ENCODE measurements at places on chromosomes 16 and 17.

GRCh38 chr16:25010542-25010941, 4.6 kb downstream of the ARHGAP17 start:
- DNase-seq, result no peak

- DNase-seq, result no peak
Observed at GRCh38 chr17:42843358-42843934, 934 bp upstream of the AOC2 start.

- DNase-seq, result no peak
Observed at GRCh38 chr17:6444571-6445335, 498 bp downstream of the PIMREG start.

- no peak for DNase-seq
Observed at GRCh38 chr17:57849163-57849873, 526 bp downstream of the MRPS23 start.

DNA sequence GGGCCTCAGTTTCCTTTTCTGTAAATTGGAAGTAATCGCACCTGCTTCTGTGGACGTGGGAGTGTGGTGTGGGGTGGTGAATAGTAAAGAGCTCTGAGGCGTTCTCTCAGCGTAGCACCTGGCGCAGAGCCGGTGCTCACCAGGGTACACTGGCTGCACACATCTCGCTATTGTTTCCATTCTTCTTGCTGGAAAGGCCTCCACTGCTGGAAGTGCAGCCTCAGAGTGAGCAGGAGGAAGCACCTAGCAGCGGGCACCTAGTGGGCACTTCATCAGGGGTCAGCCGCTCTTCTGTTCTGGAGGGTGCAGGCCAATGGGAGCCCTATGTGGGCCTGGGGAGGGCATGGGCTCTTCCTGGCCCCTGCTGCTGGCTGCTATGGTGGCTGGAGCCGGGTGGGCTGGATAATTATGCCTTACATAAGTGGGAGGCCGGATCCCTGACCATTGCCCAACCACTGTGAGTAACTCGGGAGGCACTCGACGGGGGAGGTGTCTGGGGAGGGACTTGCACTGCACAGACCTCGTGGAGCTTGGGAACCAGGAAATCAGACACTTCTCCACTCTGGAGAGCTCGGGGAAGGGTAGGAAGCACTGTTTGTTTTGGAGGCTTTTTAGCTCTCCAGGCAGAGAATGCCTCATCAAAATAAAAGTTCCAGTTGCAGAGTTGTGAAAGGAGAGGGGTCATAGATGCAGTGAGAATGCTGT, 1.7 kb downstream of the MAP2K3 start:
- DNase-seq, result no peak

DNA sequence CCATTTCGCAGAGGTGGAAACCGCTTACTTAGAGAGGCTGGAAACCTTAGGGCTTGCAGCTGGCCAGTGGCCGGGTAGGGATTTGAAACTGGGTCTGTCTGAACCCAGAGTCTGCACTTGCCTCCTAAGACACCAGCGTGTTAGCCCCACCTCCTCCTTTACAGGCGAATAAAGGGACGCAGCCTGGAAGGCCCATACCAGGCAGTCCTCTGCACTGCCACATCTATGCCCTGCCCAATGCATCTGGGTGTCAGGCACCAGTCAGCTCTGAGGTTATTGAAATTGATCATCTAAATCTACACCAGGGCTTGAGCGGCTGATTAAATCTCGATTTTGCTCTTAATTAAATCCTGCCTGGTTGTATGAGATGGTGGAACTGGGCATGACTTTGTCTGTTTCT, 19.9 kb upstream of the NAGS start:
- no peak for DNase-seq

DNA sequence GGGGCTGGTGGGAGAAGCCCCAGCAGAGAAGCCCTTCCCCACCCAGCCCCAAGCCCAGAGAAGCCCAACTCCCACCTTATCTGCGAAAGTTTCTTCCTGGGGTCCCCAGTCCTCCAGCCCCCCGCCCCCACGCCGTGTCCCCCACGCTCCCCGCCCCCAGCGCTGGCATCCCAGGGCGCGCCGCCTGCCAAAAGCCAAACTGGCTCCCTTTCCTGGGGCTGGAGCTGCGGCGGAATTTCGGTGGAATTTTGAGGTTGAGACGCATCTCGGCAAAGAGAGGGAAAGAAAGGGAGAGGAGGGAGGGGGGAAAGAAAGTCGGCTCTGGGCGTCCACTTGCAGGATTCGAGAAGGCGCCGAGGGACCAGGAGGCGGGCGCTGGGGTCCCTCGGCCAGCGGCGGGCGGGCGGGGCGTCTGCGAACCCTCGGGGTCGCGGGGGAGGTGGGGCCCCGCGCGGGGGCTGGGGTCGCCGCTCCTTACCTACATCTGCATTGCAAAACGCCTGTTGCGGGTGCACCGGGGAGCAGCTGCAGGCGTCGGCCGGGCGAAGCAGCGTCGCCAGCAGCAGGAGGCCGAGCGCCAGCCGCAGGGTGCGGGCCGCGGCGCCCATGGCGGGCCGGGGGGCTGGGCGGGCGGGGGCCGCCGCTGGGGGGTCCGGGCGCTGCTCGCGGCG, 571 bp downstream of the TIMP2 start:
- DNase-seq, result peak; percentile 33

DNA sequence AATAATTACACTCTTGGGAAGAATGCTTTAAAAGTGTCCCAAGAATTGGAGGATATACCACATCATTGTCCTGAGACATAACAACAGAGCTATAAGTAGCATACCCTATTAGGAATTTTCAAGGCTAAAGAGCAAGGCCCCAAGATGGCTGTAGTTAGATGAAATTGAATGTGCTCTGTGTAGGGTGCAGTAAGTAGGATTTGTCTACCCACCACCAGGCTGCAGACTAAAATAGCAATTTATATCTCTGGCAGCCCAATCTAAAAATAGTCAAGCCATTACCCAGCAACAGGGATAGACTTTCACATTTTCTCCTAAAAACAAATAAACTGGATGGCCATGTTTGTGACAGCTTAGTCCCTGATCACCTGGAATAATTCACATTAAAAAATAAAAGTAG, 5.6 kb downstream of the MMD start:
- no peak for DNase-seq

DNA sequence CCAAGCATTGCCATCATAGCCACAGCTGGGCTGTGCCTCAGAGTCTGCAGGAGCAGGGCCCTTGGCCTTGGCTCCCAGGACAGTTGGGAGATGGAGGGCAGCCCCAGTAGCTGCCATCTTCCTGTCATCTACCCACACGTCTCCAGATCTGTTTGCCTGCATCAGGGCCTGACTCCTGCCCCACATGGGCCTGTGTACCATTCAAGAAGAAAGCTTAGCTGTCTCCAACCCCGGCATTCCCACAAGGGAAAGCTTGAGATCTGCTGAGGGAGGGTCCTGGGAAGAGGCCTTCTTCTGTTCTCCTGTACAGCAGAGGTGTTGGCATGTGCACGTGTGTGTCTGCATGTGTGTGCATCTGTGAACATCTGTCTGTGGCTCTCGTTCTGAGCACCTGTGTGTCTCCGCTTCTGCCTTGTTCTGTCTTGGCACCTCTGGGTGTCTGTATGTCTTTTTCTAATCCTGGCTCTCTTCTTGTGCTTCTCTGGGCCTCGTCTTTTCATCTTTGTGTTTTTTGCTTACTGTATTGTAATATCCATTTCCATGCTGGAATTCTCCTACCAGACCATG, 122.2 kb downstream of the MRM1 start:
- no peak for DNase-seq

GRCh38 chr17:40951011-40951622, 13.7 kb upstream of the KRT23 start:
- no peak for DNase-seq

GRCh38 chr16:50311134-50311528, 44.8 kb downstream of the ADCY7 start:
- no peak for DNase-seq

DNA sequence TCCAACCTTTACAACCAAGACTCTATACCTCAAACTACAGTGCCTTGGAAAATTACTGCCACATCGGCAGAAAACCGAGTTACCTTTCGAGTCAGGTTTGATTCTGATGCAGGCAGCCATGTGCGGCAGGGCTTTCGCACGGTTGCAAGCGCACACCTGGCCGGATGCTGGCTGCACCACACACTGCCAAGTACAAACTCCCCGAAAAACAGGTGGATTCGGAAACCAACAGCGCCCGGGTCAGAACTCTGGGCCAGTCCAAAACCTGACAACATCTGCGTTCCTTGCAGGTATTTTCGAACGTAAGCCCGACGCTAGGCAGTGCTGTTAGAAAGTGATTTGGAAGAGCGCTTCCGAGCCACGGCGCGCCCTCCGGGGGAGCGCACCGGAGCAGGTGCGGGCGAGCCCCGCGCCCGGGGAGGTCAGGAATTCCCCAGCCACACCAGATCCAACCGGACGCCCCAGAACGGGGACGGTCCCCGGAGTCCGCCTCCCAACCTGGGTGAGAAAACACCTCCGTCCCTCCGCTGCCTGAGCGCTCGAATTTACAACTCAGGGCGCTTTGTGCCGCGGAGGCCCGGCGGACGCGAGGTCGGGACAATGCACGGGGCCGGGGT, 1.2 kb downstream of the USP7 start:
- no peak for DNase-seq

GRCh38 chr16:67128417-67128816, 18.7 kb downstream of the PHAF1 start:
- no peak for DNase-seq

- DNase-seq, result no peak
Observed at GRCh38 chr16:73215678-73216377, 167.9 kb upstream of the ZFHX3 start.

DNA sequence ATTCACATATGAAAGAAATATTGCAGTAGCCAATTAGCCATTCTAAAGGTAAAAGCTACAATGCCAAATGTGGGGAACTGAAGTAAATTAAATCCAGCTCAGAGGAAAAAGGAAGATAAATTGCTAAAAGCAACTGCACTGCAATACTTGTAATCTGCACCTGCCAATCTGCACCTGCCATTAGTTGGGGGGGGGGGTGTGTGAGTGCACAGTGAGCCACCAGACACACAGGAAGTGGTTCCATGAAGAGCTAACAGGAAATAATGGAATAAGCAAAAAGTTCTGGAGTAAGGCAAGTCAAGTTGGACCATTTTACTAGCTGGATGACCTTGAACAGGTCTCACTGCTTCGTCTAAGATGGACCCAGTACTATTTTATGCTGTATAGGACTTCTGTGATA, 191.8 kb downstream of the PARN start:
- DNase-seq, result no peak

- DNase-seq, result no peak
Observed at GRCh38 chr16:77172951-77173350, 18.0 kb upstream of the MON1B start.

DNA sequence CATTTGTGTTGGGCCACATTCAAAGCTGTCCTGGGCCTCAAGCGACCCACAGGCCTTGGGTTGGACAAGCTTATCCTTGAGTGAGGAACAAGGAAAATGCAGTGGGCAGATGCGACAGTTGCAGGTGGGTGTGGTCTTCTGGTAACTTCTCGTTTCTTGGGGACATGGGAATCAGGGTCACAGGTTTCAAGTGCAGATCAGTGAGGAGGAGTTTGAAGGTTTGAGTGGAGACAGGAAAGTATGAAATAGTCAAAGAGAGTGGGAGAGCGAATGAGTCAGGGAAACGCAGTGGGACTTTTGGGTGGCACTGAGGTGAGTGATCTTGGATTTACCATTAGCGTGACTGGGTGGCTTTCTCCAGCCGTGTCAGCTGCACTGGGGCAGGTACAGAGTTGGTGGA, 15.4 kb upstream of the CCL22 start:
- no peak for DNase-seq

DNA sequence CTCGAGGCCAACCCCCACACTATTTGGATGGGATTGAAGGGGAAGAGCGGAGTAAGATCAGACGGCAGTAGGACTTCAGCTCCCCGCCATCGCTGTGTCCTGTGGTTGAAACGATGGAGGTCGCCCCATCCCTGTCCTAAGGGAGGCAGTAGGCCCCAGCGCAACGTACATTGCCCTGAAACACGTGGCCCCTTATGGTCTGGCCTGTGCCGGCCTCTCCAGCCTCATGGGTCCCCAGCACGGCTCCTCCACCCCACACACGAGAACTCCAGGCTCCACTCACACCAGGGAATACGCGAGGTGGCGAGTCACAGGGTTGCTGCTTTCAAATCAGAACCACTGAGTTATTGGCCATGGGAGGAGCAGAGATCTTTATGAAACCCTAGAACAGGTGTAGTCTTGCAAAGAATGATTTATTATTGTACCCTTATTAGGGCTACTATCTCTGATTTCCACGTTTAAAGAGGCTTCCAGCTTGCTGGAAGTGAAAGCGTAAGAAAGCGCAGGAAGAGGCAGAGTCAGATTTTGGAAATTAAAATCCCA, 669 bp upstream of the DCTPP1 start:
- DNase-seq, result no peak

- DNase-seq, result no peak
Observed at GRCh38 chr16:77759201-77759600, 29.2 kb upstream of the VAT1L start.

- no peak for DNase-seq
Observed at GRCh38 chr16:61654962-61655361, 381.3 kb downstream of the CDH8 start.

- DNase-seq, result peak; percentile 88
Observed at GRCh38 chr17:42561897-42562387, at the start of gene COASY. Gene COASY, plus strand, starts transcription at chr17:42562148. Its CDS starts 475 bp downstream, at chr17:42562623.

- no peak for DNase-seq
Observed at GRCh38 chr17:36687736-36688135, 86.4 kb downstream of the MRM1 start.

- DNase-seq, result no peak
Observed at GRCh38 chr17:75691801-75692626, 24.9 kb downstream of the SAP30BP start.

GRCh38 chr17:11006530-11006929, 168.6 kb upstream of the PIRT start:
- DNase-seq, result no peak

DNA sequence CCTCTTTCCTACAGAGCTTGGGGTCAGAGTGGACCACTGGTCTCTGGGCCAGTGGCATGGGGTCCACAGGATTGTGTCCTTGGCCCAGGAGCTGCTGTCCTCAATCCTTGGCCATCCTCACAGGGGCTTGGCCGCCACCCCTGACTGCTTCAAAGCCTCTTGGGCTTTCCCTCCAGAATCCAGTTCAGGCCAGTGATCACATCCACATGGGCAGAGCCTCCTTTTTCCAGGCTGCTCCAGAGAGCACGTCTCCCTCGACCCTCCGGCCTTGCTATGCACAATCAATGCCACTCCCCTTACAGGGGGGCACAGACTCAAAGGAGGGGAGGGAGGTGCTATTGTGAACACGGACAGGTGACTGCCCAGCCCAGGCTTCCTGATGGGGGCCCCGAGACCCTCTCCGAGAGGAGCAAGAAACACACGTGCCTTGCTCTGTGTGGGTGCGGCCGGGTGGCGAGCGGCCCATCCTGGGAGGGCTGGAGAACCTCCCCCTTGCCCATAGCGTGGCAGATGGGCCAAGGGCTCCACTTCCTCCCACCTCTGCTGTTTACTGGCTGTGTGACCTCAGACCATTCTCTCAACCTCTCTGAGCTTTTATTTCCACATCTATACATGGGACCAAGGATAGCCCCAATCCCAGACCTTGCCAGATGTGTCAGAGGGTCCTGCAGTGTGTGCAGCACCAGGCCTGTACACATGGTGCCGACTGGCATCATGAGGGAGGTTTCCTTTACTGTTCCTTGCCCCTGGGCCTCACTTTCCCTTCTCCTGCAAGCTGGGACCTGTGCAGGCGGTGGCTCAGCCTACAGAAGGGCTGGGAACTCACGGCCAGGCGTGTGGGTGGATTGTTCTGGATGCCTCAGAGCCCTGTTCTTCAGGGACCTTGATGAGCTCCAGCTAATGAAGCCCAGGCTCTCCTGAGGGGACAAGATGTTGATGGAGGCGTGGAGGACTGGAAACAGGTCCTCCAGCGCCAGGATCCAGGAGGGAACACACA, 229.0 kb upstream of the GSE1 start:
- no peak for DNase-seq

GRCh38 chr17:28532050-28532960, 20.1 kb downstream of the UNC119 start:
- no peak for DNase-seq

- no peak for DNase-seq
Observed at GRCh38 chr16:56691885-56692284, 9.6 kb downstream of the MT1X start.

All from hypothalamus (tissue), 51 donors.